ENCODE measurements at places on chromosomes 12 and 14. TPM values are rescaled to one million over a fixed set of nuclear protein-coding genes. Genes with fewer than 3 reads are reported as not detected.

The CIROP gene
- not detected for total RNA-seq

The CCDC38 gene
- not detected for total RNA-seq

The CDCA3 gene
- 8.3 TPM for total RNA-seq

The KRT82 gene
- total RNA-seq, result not detected

The REM2 gene
- 0.48 TPM for total RNA-seq

- DNase-seq, result no peak
Measured at GRCh38 chr14:30389134-30389876, 169.7 kb upstream of the G2E3 start.

DNA sequence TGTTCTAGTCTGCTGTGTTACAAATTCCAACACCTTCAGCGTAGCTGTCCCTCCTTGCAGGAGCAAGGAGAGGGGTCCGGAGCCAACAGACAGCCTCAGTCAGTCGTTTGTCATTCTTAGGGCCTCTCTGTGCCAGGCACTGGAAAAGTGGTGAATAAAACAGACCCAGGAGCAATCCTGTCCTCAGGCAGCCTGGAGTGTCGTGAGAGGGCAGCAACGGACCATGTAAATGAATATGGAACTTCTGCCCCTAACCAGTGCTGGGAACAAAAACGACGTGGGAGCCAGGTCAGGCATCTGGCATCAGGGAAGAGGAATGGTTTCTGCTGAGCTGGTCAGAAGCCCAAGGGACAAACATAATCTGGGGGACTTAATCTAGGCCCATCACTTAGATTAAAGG is 64.8 kb upstream of the PSMC1 start:
- no peak for DNase-seq

DNA sequence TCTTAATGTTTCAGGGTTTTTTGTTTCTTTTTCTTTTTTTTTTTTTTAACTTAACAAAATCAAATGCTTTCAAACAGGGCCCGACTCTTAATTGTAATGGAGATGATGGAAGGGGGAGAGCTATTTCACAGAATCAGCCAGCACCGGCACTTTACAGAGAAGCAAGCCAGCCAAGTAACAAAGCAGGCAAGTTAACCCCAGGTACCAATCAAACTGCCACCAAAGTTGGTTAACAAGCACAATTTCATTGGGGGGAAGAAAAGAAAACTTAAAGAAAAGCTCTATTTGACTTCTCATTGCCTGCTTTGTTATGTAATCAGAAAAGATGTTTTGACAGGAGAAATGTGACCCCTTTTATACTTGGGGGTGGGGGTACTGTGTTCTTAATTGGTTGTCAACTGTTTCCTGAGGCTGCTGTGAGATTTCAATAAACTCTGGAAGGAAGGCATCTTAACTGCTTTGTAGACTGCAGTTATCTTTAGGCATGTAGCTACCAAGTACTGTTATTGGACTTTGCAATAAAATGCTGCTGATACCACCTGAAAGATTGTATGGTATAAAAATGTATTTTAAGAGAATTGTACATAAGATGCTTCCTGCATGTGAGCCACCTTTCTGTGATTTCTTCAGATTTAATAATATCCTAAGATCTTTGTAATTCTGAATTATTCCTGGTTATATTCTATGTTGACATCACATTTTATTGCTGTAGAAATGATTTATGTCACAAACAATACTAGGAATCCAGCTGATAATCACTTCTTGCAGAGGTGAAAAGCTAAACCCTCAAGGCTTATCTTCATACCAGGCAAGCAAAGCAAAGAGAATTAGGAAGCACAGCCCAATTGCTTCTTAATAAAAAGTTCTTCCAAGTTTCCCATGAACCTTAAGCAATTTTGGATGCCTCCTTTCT is 26.9 kb downstream of the MAPKAPK5 start:
- no peak for DNase-seq

Measured in kidney epithelial cell (primary cell).